ENCODE measurements at places on chromosomes 11 and 22.

DNA sequence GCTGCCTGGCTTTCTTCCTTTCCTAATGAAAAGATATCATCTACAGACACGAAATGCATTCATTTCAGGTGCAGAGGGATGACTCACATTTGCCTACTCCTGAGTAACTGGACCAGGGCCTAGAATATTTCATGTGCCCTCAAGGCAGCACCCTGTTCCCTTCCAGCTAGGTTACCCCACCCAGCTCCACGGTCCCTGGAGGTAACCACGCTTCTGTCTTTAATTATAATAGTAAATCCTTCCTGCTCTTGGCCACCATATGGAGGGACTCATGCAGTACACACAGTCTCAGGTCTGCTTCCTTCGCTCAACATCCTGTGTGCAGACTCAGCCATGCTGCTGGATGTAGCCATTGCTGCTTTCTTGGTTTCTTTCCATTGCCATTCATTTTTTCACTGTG lies 22.3 kb downstream of the DHCR7 start:
- no peak for DNase-seq

GRCh38 chr11:69493931-69494821 lies 12.7 kb downstream of the LINC01488 start:
- no peak for DNase-seq

GRCh38 chr11:117891362-117891761 lies 14.9 kb upstream of the FXYD6 start:
- DNase-seq, result no peak

- DNase-seq, result no peak
Measured at GRCh38 chr22:30325065-30325720, 1.5 kb downstream of the TBC1D10A start.

- DNase-seq, result no peak
Measured at GRCh38 chr11:130677486-130678153, 229.2 kb downstream of the ADAMTS15 start.

DNA sequence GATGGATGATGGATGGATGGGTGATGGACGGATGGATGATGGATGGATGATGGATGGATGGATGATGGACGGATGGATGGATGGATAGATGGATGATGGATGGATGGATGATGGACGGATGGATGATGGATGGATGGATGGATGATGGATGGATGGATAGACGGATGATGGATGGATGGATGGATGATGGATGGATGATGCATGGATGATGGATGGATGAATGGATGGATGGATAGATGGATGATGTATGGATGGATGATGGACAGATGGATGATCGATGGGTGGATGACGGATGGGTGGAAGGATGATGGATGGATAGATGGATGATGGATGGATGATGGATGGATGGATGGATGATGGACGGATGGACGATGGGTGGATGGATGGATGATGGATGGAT lies 21.1 kb downstream of the KCTD17 start:
- DNase-seq, result no peak

GRCh38 chr11:130214861-130215530 lies 55.4 kb downstream of the ST14 start:
- no peak for DNase-seq

GRCh38 chr11:12397931-12398334 lies 20.6 kb downstream of the PARVA start:
- no peak for DNase-seq
